ENCODE measurements at places on chromosomes 12 and 14. TPM values are rescaled to one million over a fixed set of nuclear protein-coding genes. Genes with fewer than 3 reads are reported as not detected.

BEST3 gene
- total RNA-seq, result not detected

KRT5 gene
- total RNA-seq, result 9.0 TPM

DCN gene
- total RNA-seq, result 189 TPM

MTHFD1 gene
- total RNA-seq, result 36.2 TPM

GSC gene
- not detected for total RNA-seq

TEX22 gene
- not detected for total RNA-seq

DNA sequence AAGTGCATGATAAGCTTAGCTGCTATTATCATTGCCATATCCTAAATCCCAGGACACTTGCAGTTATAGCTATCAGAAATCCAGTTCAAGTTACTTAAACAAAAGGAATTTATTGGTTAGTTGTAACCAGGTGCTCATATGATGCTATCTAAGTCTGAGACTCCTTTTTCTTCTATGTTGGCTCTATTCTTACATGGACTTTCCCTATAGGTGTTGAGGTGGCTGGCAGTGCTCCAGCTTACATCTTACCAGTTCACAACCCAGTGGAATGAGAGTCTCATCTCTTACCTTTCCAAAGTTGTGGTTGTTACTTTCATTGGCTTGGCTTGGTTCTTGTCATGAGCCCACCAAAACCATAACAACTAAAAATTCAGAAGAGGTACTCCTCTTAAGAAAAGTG lies 94.6 kb downstream of the DACT1 start:
- DNase-seq, result no peak

DNA sequence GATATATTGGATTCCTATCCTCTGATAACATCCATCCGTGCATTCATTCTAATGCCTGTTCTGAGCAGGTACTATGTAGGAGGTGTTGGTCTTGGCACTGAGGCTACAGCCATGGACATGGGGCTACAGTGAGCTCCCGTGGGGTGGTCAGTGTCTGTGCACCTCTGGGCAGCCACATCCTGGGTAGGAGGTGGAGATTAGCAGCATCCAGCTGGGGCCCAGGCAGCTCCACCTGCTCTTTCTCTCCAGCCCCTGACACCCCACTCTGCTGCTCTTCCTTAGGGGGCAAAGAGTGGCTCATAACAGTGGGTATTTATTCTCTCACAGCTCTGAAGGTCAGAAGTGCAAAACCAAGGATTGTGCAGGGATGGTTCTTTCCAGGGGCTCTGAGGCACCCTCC lies 292.0 kb upstream of the SFSWAP start:
- no peak for DNase-seq

CMA1 gene
- total RNA-seq, result not detected

- no peak for DNase-seq
Observed at GRCh38 chr12:118150625-118151024, 14.7 kb downstream of the PEBP1 start.

TAS2R46 gene
- 10.5 TPM for total RNA-seq

Data from stomach (tissue), 19 donors.